Stomach (tissue), 19 donors: ENCODE measurements at places on chromosomes 7 and 10. TPM values are rescaled to one million over a fixed set of nuclear protein-coding genes. Genes with fewer than 3 reads are reported as not detected.

The MAD1L1 gene
- 469 TPM for total RNA-seq

The OIT3 gene
- total RNA-seq: 0.37 TPM

The STEAP1 gene
- 4.6 TPM for total RNA-seq

The DNAH11 gene
- 0.45 TPM for total RNA-seq

GRCh38 chr7:144818511-144818910 is 17.3 kb downstream of the TPK1 start:
- H3K27me3 ChIP-seq: no peaks in the 10 kb centered on the region
- H3K36me3 ChIP-seq: no peaks in the 10 kb centered on the region
- H3K4me3 ChIP-seq: no peak overlapping the region
- H3K27ac ChIP-seq: no peak overlapping the region

DNA sequence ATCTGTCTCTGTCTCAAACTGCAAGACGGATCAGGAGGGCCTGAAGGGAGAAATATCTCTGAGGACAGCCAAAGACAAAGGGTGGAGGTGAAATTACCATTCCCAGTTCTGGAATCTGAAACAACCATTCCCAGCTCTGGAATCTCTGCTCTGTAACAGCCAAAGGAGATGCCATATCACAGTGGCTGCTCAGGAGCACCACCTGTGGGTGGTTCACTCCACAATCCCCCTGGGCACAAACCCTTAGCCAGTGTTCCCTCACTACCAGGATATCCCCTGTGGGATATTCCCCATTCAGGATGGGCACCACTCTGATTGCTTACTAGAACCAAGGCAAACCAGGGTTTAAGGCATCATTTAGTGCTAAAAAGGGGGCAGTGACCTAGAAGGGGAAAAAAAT is 199.0 kb downstream of the HTR7 start:
- no peak overlapping the region for H3K4me3 ChIP-seq
- DNase-seq: no peak
- no peaks in the 10 kb centered on the region for H3K4me1 ChIP-seq
- no peak overlapping the region for H3K27ac ChIP-seq

DNA sequence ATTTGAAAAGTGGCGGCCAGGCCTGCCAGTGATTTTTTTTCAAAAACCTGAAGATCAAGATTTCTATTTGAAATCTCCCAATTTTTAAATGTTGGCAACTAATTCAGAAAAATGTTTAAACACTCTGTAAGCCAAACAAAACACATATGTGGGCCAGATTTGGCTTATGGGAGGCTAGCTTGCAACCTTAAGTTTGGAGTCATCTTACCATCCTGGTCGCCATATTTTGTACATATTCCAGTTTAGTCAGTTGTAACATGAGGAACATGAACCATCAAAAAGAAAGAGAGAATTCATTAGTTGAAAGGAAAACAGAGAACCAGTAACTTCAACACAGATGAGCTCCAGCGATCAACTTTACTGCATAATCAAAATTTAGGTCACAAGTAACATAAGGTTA is 115.4 kb downstream of the TMEM26 start:
- no peaks in the 10 kb centered on the region for H3K36me3 ChIP-seq
- H3K4me1 ChIP-seq: no peaks in the 10 kb centered on the region
- no peak for DNase-seq
- no peak overlapping the region for H3K4me3 ChIP-seq

The PKD2L1 gene
- total RNA-seq: not detected

DNA sequence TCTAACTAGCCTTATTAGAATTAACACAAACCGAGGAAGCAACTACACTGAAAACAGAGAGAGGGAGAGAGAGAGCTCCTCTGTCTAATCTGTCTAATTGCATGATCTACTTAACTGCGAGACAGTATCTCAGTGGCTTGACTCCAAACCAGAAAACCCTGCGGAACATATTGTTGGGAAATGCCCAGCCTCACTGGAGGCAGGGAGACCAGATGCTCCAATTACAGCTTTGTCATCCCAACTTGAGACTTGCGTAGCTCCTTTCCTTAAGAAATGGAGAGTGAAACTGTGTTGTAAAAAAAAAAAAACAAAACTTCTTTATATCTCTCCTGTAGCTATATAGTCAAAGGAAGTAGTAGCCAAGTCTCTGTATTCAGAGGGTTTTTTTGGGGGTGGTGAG is 52.0 kb upstream of the ZNRF2 start:
- H3K27me3 ChIP-seq: no peaks in the 10 kb centered on the region
- H3K36me3 ChIP-seq: no peaks in the 10 kb centered on the region
- H3K27ac ChIP-seq: no peak overlapping the region

The BTBD16 gene
- total RNA-seq: not detected
